Activated T-helper 1 cell treated with anti-CD3 and anti-CD28 coated beads, Interleukin-2, amount 50 U/mL, for 16 hours (primary cell): ENCODE measurements at places on chromosomes 1 and 21.

DNA sequence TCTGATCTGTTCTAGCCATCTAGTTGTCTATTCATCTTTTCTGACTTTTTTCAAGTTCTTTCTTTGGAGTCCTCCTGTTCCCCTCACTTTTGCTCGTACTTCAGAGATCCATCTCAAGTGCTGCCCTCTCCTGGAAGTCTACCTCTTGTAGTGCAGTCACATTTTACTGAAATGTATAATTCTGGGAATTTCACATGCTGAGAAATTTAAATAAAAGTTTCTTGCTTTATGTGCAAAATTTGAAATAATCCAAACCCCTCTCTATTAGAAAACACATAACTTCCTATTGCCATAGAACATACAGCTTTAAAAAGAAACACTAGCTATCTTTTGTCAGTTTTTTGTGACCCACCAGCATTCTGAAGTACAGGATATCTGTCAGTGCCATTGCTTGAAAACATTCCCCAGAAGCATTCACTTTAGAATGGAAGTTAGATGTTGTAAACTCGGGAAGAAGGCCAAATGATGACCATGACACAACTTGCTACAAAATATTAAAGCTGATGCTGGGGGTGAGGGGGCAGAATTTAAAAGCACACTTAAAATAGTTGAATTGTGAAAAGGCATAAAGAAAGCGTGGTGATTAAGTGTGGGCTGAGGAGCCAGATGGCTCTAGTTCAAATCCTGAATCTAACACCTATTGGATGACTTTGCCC, 22.0 kb downstream of the RLF start:
- DNase-seq: no peak

- DNase-seq: no peak
Measured at GRCh38 chr1:72278461-72278860, 3.9 kb downstream of the NEGR1 start.

GRCh38 chr1:161084597-161084988, 4.8 kb downstream of the NECTIN4 start:
- DNase-seq: no peak

GRCh38 chr1:49229555-49229954, 452.9 kb upstream of the BEND5 start:
- no peak for DNase-seq

DNA sequence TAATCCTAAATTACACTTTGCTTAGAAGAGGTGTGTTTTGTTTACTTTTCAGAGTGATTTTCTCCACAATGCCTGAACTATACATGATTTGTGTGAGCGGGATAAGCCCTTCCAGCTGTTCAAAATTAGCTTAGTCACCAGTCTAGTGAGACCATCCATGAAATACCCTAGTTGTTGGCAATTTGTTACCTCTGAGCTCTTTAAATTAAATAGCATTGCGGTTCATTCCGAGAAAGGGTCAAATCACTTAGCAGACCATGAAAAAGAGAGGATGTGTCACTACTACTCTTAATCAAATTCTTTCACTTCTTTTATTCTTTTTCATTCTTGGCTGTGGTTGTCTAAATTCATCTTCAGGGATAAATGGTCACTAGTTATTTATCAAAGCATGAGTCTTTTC, 11.9 kb upstream of the VAV3 start:
- no peak for DNase-seq

GRCh38 chr1:210332233-210332632, 3.5 kb downstream of the HHAT start:
- DNase-seq: no peak

DNA sequence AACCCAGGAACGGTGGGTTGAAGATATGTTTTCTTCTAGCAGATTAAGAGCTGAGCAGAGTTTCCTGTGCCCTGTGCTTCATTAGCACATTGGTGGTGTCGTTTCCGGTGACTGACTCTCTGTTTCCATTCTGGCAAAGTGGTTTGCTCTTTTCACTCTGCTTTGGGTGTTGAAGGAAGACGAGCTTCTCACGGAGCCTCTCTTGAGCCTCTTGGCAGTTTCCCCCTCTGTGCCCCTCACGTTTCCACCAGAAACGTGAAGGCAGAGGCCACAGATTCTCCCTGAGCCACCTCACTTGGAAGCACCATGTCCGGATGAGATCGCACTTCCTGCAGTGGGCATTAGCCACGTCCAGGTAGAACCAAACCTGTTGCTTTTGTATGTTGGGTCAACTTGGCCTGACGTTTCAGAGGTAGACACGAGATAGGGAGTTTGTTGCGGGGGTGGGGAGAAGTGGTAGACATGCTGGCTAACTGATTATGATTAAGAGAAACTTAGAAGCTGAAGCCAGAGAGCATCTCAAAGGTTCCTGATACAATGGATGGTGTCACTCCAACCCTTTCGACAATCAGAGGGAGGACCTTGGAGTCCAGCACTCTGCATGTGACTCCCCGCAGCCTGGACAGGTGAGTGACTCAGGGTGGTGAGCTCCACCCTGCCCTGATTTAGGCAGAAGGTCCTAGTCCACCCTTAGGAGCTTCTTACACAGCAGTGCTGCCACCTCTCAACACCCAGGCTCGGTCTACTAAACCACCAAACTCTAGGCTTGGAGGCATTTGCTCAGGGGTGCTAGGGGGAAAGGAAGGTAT, at the start of gene LAX1:
Gene LAX1 (plus strand): TSS at position 155 of the 809 bp plus-strand sequence. CDS start 383 bp downstream, at position 538.
- peak; percentile 67 for DNase-seq

GRCh38 chr1:151838222-151839081, 1.2 kb downstream of the C2CD4D start:
- no peak for DNase-seq

DNA sequence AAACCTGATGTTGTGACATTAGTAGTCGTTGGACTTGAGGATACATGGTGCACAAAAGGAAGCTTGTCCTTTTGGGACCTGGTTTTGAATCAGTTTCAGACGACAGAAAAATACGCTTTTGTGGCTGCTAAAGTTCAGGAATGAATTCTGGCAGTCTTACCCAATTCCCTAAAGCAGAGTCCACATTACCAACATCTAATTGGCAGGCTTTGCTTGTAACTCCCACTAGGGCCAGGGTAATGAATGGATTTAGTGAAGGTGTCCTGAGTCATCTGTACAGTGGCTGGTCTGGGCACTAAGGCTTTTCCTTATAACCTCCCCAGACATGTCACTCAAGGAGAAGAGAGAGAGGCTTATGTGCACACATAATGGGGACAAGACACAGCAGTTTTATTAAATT, 66.2 kb upstream of the RNPC3 start:
- DNase-seq: no peak

GRCh38 chr21:31273278-31273677, 70.8 kb downstream of the TIAM1 start:
- DNase-seq: no peak

DNA sequence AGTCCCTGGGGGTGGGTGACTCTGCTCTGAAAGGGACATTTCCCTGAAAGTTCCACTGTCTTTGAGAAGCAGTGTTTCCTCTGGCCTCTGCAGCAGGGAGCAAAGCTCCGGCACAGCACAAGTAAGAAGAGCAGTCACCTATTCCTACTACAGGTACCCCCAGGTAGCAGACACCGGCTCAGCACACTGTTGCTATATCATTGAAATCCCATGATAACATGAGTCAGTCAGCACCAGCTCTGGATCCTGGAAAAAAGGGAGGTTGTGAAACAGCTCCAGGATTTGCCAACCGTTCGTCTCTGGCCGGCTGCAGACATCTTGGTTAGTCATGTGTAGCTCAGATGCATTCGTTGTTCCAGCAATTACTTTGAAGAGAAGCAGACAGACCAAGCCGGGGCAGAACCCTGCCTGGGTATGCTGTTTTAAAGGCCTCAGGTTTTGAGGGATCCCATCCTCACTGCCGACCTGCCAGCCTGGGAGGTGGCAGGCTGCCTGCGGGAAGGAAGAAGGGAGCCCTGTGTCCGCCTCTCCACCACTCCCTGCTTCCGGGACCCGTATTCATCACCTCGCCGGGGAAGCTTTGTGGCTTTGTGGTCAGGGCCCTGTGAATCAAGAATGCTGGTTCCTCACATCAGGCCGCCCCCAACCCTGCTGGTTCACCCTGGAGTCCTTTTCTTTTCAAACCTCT, 139.2 kb downstream of the CLIC6 start:
- peak; percentile 23 for DNase-seq

- no peak for DNase-seq
Measured at GRCh38 chr1:183331091-183331742, 87.0 kb downstream of the NMNAT2 start.

- no peak for DNase-seq
Measured at GRCh38 chr1:30738040-30738714, 14.8 kb upstream of the MATN1 start.

GRCh38 chr1:84330125-84330984, 28.8 kb downstream of the SAMD13 start:
- no peak for DNase-seq
